ENCODE measurements at places on chromosomes 5 and 9.

DNA sequence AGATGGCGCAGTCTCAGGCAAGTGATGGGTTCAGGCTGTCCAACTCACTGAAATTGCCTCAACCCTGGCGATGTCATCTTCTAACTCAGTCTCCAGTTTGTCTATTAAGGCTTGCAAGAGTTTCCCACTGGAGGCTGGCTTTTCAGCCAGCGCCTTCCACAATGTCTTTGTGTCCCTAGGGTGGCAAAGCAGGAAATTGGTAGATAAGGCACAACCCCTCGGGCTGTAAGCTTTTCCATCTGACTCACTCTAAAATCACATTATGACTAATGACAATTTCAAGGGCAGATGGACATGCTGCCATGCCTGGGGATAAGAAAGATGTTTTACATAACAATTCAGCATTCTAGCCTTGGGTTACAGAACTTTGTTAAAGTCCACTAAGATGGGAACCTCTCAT lies 61.9 kb downstream of the MROH2B start:
- no peak overlapping the region for H3K4me3 ChIP-seq
- H3K27me3 ChIP-seq, result no peaks in the 10 kb centered on the region
- DNase-seq, result peak; percentile 26
- H3K27ac ChIP-seq, result no peak overlapping the region

DNA sequence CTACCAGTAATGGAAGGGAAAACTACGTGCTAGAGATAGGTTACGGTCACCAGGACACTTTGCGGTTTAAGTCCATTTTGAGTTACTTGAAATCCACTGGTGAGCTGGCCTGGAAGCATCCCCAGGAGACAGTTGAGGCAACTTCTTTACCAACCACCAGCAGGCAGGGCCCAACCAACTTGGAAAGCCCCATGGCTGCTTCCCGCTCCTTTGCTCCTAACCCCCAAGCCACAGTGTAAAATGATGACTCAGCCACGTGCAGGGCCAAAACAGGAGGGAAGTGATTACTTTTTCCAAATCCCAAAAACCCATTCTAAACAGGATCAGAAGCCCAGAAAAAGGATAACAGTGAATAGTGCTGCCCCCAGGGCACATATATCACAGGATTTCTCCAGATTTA lies 87.4 kb downstream of the PAX5 start:
- no peak for DNase-seq
- no peaks in the 10 kb centered on the region for H3K4me1 ChIP-seq
- H3K27me3 ChIP-seq, result peaks cover 17% of the 10 kb centered on the region
- H3K36me3 ChIP-seq, result no peaks in the 10 kb centered on the region
- H3K4me3 ChIP-seq, result no peak overlapping the region
- H3K27ac ChIP-seq, result no peak overlapping the region

- 0 out of 2 replicates have a peak, but pooled peaks cover 3% of the 10 kb centered on the region for H3K27me3 ChIP-seq
- H3K36me3 ChIP-seq, result no peaks in the 10 kb centered on the region
- DNase-seq, result no peak
Observed at GRCh38 chr9:119873877-119874276, 504.6 kb upstream of the BRINP1 start.

DNA sequence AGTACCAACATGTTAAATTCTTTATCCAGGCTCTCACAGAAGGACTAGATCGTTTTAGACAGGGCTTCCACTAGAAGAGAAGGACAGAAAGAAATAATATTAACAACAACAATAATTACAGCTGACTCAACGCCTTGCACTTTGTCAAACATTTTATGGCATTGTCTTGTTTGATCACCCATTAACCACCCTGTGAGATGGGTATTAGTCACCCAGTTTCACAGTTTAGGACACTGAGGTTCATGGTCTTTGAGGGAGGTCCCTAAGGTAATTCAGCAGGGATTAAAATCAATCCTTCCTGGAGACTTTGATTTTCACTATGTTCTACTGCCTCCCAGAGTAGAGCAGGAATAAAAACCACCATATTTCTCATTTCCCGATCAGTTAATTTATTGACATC lies 51.4 kb upstream of the BNC2 start:
- H3K4me1 ChIP-seq, result no peaks in the 10 kb centered on the region
- no peak overlapping the region for H3K4me3 ChIP-seq
- H3K27ac ChIP-seq, result no peak overlapping the region

- no peaks in the 10 kb centered on the region for H3K36me3 ChIP-seq
- no peak overlapping the region for H3K27ac ChIP-seq
- H3K4me1 ChIP-seq, result no peaks in the 10 kb centered on the region
- no peaks in the 10 kb centered on the region for H3K27me3 ChIP-seq
Observed at GRCh38 chr9:93084471-93084881, 11.5 kb upstream of the CARD19 start.

- H3K27me3 ChIP-seq, result peaks cover 17% of the 10 kb centered on the region
- H3K4me3 ChIP-seq, result no peak overlapping the region
- no peak for DNase-seq
- H3K36me3 ChIP-seq, result no peaks in the 10 kb centered on the region
- peaks cover 11% of the 10 kb centered on the region for H3K4me1 ChIP-seq
Observed at GRCh38 chr5:1371218-1371971, 26.5 kb upstream of the CLPTM1L start.

GRCh38 chr5:10448754-10449360 lies 7.2 kb downstream of the ROPN1L start:
- no peak overlapping the region for H3K27ac ChIP-seq
- no peak for DNase-seq
- no peak overlapping the region for H3K4me3 ChIP-seq
- H3K36me3 ChIP-seq, result no peaks in the 10 kb centered on the region
- H3K4me1 ChIP-seq, result peaks cover 5% of the 10 kb centered on the region

- no peak overlapping the region for H3K4me3 ChIP-seq
- H3K27me3 ChIP-seq, result no peaks in the 10 kb centered on the region
- H3K27ac ChIP-seq, result no peak overlapping the region
- H3K36me3 ChIP-seq, result no peaks in the 10 kb centered on the region
Observed at GRCh38 chr5:179272326-179273072, 72.8 kb downstream of the ADAMTS2 start.

DNA sequence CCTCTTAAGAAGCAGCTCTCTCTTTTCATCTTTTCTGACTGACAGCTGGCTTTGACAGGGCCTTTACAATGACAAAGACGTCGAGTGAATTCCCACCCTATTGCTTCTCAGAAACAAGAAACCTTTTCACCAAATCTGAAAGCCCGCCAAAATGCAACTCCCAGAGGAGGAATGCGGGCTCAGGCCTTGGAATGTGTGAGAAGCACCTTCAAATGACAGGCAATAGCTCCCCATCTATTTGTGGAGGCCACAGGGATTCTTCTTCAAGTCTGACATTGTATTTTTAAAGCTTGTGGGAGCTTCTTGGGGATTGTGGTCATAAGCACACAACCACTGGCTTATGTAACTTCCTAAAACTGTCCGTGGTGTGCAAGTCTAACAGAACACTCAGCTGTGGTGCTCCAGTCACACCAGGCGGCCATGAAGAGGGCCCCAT lies 72.7 kb downstream of the DPYSL3 start:
- H3K36me3 ChIP-seq, result no peaks in the 10 kb centered on the region
- H3K4me3 ChIP-seq, result no peak overlapping the region
- no peaks in the 10 kb centered on the region for H3K27me3 ChIP-seq
- no peak overlapping the region for H3K27ac ChIP-seq

DNA sequence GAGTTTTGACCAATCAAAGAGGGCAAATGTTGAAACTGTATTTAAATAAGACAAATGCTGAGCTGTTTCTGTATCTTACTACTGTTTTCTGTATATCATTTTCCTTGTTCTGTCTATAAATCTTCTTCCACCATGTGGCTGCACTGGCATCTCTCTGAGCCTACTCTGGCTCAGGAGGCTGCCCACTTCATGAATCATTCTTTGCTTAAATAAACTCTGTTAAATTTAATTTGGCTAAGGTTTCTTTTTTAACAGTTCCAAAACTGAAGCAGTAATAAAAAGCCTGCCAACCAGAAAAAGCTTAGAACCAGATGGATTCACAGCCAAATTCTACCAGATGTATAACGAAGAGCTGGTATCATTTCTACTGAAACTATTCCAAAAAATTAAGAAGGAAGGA lies 40.2 kb upstream of the TAS2R1 start:
- H3K4me1 ChIP-seq, result no peaks in the 10 kb centered on the region
- DNase-seq, result no peak
- H3K36me3 ChIP-seq, result no peaks in the 10 kb centered on the region
- H3K4me3 ChIP-seq, result no peak overlapping the region

- no peaks in the 10 kb centered on the region for H3K36me3 ChIP-seq
- H3K27ac ChIP-seq, result no peak overlapping the region
- H3K4me1 ChIP-seq, result no peaks in the 10 kb centered on the region
- H3K4me3 ChIP-seq, result no peak overlapping the region
- peaks cover 6% of the 10 kb centered on the region for H3K27me3 ChIP-seq
- no peak for DNase-seq
Observed at GRCh38 chr5:178340187-178340586, 107.6 kb upstream of the PHYKPL start.

DNA sequence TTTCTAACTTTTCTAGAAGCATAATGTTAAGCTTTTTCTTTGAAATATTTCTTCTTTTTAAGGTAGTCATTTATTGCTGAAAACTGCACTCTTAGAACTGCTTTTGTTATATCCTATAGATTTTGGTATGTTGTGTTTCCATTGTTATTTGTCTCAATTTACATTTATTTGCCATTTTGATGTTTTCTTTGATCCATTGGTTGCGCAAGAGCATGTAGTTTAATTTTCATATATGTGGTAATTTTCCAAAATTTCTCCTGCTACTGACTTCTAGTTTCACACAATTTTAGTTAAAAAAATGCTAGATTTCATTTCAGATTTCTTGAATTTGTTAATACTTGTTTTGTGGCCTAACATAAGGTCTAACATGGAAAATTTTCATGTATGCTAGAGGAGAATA lies 1029.3 kb upstream of the TYRP1 start:
- H3K4me3 ChIP-seq, result no peak overlapping the region
- no peak for DNase-seq
- no peaks in the 10 kb centered on the region for H3K4me1 ChIP-seq
- no peaks in the 10 kb centered on the region for H3K36me3 ChIP-seq
- H3K27me3 ChIP-seq, result no peaks in the 10 kb centered on the region

DNA sequence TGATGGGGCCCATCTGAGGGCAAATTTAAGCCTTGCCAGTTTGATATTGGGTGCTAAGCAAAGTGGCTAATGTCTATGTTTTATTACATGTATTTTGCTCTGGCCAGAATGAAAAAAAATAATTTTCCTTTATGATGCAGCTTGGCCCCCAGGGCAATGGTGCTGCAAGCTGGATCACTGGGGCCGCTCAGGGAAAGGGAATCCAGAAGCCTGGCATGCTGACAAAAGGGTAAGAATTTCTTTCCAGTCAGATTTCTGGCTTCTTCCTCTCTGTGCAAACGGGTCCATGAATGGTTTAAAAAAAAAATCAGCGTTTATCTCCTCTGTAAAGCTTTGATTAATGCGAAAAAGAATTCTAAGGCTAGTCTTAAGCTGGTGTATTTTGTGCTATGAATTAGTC lies 138.4 kb downstream of the MAPKAP1 start:
- H3K4me1 ChIP-seq, result no peaks in the 10 kb centered on the region
- no peak overlapping the region for H3K27ac ChIP-seq
- no peaks in the 10 kb centered on the region for H3K36me3 ChIP-seq

DNA sequence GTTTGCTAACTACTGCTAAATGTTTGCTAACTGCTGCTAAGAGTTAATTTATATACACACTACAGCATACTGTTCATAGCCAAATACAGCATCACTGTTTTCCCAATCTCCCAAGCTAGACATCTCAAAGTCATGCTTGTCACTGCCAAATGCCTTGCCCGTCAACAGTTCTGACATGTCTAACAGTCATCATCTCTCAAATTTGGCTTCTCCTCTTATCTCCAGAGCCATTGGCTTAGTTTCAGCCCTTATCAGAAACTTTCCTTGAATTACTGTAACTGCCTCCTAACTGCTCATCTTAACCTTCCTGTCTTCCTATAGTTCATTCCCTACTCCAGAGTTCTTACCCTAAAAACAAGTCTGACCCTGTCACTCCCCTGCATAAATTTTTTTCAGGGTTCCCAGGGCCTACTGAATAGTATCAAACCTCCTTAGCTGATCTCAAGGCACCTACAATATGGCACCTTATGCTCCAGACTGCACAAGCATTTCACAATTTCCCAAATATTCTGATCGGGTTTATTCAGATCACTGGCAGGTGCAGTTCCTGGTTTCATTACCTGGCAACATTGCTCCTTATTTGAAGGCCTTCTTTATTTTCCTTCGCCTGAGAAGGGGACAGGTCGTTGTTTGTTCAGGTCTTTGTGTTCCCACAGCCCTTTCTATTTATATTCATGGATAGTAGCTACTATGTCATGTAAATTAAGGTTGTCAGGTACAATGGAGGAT lies 55.9 kb upstream of the ANKRD55 start:
- no peaks in the 10 kb centered on the region for H3K4me1 ChIP-seq
- no peak overlapping the region for H3K4me3 ChIP-seq
- DNase-seq, result no peak

GRCh38 chr9:114935119-114935518 lies 4.7 kb upstream of the TNFSF8 start:
- no peaks in the 10 kb centered on the region for H3K4me1 ChIP-seq
- H3K4me3 ChIP-seq, result no peak overlapping the region
- H3K36me3 ChIP-seq, result no peaks in the 10 kb centered on the region
- peaks cover 40% of the 10 kb centered on the region for H3K27me3 ChIP-seq
- DNase-seq, result no peak

- DNase-seq, result no peak
- no peak overlapping the region for H3K4me3 ChIP-seq
- H3K4me1 ChIP-seq, result no peaks in the 10 kb centered on the region
- H3K27ac ChIP-seq, result no peak overlapping the region
Observed at GRCh38 chr9:32965999-32966722, 35.3 kb downstream of the APTX start.

DNA sequence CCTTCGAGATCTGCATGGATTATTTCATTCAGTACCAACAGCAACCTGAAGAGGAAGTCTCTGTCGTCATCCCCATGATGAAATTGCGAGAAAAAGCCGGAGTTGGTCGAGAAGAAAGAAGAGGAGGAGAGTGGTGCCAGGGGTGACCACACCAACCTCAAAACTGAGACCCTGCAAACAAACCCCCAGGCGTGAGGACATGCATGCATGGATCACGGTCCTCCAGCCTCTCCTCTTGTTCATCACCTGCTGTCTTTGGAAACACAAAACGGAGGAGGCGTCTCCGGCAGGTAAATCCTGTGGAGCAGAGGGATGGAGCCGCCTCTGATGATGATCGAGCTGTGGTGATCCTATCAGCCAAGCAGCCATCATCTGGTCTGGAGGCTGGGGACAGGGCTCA lies 114.4 kb upstream of the IRX2 start:
- H3K4me1 ChIP-seq, result no peaks in the 10 kb centered on the region
- no peak overlapping the region for H3K4me3 ChIP-seq
- H3K27me3 ChIP-seq, result no peaks in the 10 kb centered on the region
- no peak overlapping the region for H3K27ac ChIP-seq
- DNase-seq, result no peak

All from HCT116 (cell line).